ENCODE measurements at places on chromosomes 12 and 14.

GRCh38 chr12:79381248-79382208 is 309.2 kb downstream of the PAWR start:
- no peaks in the 10 kb centered on the region for H3K36me3 ChIP-seq
- DNase-seq: no peak
- no peak overlapping the region for H3K4me3 ChIP-seq
- H3K27ac ChIP-seq: no peak overlapping the region

DNA sequence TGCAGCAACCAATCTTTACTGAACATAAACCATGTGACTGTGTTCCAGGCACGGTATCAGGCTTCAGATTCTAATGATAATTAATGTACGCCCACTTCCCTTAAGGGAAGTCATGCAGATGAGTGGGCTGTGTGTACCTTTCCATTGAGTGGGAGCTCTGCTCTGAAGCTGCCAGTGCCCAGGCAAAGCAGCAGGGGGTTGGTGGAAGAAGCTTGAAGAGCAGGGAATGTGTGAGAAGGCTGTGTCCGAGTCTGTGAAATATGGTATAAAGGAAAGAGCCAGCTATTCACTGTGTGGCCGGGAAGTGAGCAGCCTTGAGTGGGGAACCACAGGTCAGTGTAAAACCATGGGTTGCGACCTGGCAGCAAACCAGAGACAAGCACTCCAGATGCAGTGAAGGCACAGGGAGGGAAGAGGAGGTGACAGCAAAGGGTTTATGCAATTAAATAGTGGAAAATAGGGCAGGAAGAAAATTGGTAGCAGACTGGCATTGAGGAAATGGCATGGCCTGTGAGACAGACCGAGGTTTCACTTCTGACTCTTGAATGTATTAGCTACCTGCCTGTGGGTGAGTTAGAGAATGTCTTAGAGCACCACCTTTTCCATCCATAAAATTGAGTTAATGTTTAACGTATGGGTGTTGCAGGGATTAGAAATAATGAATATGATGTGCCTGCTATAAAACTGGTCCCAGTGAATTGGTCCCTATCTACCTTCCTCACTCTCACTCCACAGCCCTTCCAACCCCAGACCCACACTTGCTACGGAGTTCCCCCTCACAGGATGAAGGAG is 116.4 kb downstream of the NTF3 start:
- H3K4me1 ChIP-seq: no peaks in the 10 kb centered on the region
- no peak for DNase-seq
- no peak overlapping the region for H3K4me3 ChIP-seq
- H3K36me3 ChIP-seq: no peaks in the 10 kb centered on the region

DNA sequence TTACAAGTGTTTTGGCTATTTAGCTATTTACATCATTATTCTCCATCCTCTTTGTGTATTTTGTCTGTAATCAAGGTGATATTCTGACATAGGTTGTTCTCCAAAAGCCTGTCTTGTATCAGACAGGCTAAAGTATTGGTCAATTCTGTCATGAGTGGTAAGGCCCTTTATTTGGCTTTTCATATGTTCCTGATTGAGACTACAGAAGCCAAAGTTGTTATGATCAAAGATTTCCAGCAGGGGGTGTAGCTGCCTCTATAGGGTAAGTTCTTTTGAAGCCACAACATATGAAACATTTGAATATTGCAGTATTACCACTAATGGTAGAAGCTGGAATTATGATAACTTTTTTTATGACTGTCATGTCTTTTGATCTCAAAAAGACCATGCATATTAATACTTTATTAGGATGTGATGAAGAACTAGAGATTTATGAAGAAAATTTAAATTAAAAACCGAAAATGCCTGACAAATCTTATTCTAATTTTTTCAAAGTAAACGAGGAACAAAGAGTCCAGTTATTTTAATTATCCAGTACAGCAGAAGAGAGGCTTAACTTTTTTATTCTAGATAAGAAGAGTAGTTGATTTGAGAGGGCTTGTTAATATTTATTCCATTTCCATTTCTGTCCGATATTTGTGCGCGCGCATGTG is 3.4 kb upstream of the ARHGAP5 start:
- no peak overlapping the region for H3K27ac ChIP-seq
- DNase-seq: no peak
- peaks cover 12% of the 10 kb centered on the region for H3K27me3 ChIP-seq

GRCh38 chr12:8980137-8980536 is 9.2 kb upstream of the KLRG1 start:
- H3K27me3 ChIP-seq: no peaks in the 10 kb centered on the region
- no peak overlapping the region for H3K27ac ChIP-seq
- no peak for DNase-seq

- no peaks in the 10 kb centered on the region for H3K4me1 ChIP-seq
- no peak overlapping the region for H3K4me3 ChIP-seq
- DNase-seq: no peak
- H3K27me3 ChIP-seq: peaks cover 55% of the 10 kb centered on the region
- no peaks in the 10 kb centered on the region for H3K36me3 ChIP-seq
These were observed 10.6 kb downstream of the BMP4 start for GRCh38 chr14:53946071-53946403.

- H3K27ac ChIP-seq: no peak overlapping the region
- H3K27me3 ChIP-seq: no peaks in the 10 kb centered on the region
- H3K4me3 ChIP-seq: no peak overlapping the region
- DNase-seq: no peak
- no peaks in the 10 kb centered on the region for H3K4me1 ChIP-seq
These were observed 202.6 kb upstream of the LRFN5 start for GRCh38 chr14:41404126-41404525.

- peaks cover 11% of the 10 kb centered on the region for H3K4me1 ChIP-seq
- no peak overlapping the region for H3K4me3 ChIP-seq
- no peak overlapping the region for H3K27ac ChIP-seq
- peaks cover 4% of the 10 kb centered on the region for H3K36me3 ChIP-seq
- no peak for DNase-seq
These were observed 10.1 kb downstream of the LTB4R start for GRCh38 chr14:24321212-24321975.

GRCh38 chr14:57302883-57303282 is 34.1 kb downstream of the AP5M1 start:
- no peaks in the 10 kb centered on the region for H3K4me1 ChIP-seq
- peaks cover 10% of the 10 kb centered on the region for H3K27me3 ChIP-seq
- H3K36me3 ChIP-seq: no peaks in the 10 kb centered on the region
- no peak overlapping the region for H3K27ac ChIP-seq
- no peak overlapping the region for H3K4me3 ChIP-seq

- no peak overlapping the region for H3K27ac ChIP-seq
- H3K4me1 ChIP-seq: peaks cover 3% of the 10 kb centered on the region
- peaks cover 3% of the 10 kb centered on the region for H3K27me3 ChIP-seq
- no peaks in the 10 kb centered on the region for H3K36me3 ChIP-seq
- H3K4me3 ChIP-seq: no peak overlapping the region
These were observed 11.4 kb upstream of the BCAT1 start for GRCh38 chr12:24960222-24960855.

- peak overlapping the region; percentile 30 for H3K4me3 ChIP-seq
- no peak for DNase-seq
- H3K27ac ChIP-seq: no peak overlapping the region
- peaks cover 28% of the 10 kb centered on the region for H3K4me1 ChIP-seq
- H3K36me3 ChIP-seq: peaks cover 2% of the 10 kb centered on the region
These were observed 2.4 kb upstream of the MLEC start for GRCh38 chr12:120684523-120684932.
